Epithelial cell of prostate (primary cell): ENCODE measurements at places on chromosomes 13 and 19.

- no peak for DNase-seq
Observed at GRCh38 chr19:5086725-5087439, 118.0 kb downstream of the KDM4B start.

DNA sequence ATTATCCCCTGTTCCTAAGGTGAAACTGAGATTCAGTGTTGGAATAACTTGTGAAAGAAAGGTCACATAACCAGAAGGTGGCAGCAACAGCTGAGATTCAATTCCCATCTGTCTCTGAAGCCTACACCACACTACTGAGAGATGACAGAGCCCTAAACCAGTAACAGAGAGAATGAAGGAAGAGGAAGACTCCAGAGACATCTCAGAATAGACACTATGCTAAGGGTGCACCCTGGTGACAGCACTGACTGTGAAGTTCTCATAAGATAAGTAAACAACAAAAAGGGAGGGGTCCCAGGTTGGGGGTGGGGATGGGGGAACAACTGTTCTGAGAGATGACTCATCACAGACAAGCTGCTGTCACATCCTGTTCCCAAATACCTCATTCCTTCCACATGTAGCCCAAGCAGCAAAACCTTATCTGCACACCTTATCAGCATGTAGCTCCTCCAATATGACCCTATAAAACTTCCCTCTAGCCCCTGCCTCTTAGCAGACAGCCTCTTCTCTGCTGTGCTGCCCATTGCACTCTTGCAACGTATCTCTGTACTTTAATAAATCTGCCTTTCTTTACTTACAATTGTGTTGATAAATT lies 46.5 kb downstream of the UTP14C start:
- no peak for DNase-seq

DNA sequence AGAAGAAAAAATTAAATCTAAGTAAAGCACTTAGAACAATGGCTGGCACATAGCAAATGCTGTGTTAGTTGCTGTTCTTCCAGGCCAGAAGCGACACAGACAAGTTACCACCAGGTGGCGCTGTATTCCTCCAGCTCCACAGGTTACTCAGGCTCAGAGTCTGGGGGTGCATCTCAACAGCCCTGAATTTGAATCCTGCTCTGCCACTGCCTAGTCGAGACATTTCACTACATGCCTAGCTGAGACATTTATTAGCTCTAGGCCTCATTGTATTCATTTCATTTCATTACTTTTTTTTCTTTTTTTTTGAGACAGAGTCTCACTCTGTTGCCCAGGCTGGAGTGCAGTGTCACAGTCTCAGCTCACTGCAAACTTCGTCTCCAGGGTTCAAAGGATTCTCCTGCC lies 16.4 kb upstream of the CYP2B6 start:
- DNase-seq, result peak; percentile 10

DNA sequence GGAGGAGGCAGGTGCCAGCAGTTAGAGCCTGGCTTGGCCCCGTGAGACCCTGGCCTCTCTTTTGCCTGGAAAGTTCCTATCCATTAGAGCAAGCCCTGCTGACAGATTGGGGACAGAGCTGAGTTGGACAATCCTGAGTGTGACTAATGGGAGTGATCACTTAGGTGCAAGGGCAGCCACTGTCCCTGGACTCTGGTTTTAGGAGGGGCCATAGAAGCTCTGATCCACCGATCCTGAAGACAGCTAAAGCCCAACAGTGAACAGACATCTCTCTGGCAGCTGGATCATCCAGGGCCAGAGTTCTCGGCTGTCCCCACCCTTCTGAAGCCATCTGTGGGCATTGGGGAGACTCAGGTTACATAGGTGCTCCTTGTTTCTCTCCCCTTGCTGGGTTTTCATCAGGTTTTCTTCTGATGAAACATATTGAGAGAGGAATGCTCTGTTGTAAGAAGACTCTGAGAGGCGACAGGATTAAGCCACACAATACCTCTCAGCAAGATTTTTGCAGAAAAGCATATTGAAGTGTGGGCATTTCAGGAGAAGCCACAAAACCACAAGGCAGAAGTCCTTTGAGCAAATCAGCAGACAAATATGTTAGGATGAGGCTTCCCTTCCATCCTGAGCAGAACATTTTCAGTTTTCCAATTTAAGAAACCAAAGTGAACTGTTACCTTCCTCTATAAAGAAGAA lies 288.0 kb upstream of the MAB21L1 start:
- DNase-seq, result no peak

DNA sequence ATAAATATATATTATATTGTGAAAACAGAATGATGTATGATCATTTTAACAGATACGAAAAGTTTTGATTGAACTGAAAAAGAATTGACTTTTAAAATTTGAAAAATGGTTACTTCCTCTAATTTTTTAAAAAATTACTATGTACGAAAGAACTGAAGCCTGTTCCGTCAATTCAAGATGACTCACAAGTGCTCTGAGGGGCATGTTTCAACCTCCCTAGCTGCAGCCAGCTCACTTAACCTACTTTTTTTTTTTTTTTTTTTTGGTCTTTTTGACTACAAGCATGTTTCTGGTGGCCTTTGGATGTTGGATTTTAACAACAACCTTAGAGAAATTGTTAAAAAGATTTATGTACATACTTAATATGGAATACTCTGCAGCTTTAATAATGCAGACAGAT lies 1139.3 kb downstream of the DIAPH3 start:
- no peak for DNase-seq

GRCh38 chr13:59352600-59352999 lies 811.1 kb downstream of the DIAPH3 start:
- DNase-seq, result no peak

DNA sequence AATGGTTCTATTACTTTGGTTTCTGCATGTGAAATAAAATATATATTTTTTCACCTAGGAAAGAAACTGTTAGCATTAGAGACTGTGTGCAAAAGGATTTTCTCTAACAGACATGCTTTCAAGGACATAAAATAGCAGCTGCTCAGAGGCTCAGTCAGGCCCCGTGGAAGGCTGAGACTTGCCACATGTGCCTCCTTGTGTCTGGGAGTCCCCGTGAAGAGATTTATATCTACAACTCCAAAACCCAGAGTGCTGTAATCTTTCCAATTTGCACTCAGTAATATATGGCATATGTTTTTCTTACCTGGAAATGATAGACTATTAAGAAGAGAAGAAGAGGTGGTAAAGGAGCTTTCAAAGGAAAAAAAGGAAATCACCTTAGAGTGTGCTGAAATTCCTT lies 371.6 kb upstream of the OBI1 start:
- DNase-seq, result no peak

DNA sequence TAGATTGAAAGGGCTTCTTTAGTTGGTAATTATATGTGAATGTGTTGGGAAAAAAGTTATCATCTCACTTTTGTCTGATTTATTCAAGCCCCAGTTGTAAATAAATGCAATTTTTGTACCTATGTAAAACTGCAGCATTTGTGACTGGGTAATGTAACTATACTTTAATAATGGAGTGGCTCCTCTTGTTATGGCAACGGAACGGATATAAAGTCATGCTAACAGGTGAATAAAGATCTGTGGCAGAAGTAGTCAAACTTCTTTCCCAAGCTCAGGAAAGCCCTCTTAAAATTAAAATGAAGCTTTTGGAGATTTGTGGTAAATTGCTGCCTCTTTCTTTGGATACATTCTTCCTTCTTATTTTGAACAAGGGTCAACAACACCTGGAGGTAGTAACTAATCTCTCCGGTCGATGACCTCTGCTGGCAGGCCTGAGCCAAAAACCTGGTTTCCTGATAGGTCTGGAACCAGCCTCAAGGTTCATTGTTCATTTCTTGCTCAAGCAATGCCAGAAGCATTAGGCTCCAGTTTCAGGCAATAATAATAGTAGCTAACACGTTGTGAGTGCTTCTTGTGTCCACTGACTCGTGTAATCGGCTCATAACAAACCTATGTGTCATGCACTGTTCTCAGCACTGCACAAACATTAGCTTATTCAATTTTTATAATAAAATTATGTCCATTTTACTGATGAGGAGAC lies 313.4 kb upstream of the DACH1 start:
- peak; percentile 46 for DNase-seq

- no peak for DNase-seq
Observed at GRCh38 chr13:22773465-22773864, 407.3 kb upstream of the SGCG start.

DNA sequence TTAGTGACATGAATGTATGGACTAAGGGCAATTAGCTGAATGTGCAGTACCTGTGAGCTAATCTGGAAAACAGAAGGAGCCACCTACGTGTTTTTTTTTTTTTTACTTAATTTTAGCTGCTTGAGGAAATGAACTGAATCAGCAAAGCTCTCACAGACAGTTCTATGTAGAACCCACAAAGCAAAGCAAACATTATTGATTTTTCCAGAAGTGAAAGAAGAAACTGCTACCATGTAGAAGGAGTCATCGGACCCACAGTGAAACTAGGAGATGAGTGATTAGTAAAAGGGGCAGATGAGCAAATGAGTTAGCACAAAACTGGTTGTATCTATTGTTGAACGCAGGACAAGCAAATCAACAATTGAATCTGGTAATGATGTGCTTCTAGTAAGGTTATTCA lies 94.1 kb upstream of the SLC7A1 start:
- no peak for DNase-seq

GRCh38 chr19:35248310-35249145 lies at the start of gene LSR:
TSS of gene LSR (plus strand) at chr19:35249002. CDS start at chr19:35249023, 21 bp downstream.
- DNase-seq, result peak; percentile 80

GRCh38 chr13:45401314-45401713 lies 16.9 kb downstream of the SLC25A30 start:
- DNase-seq, result no peak

- no peak for DNase-seq
Observed at GRCh38 chr13:22090106-22090505, 419.2 kb downstream of the FGF9 start.

- DNase-seq, result peak; percentile 84
Observed at GRCh38 chr19:56367829-56368711, 25.3 kb downstream of the ZNF582 start.

DNA sequence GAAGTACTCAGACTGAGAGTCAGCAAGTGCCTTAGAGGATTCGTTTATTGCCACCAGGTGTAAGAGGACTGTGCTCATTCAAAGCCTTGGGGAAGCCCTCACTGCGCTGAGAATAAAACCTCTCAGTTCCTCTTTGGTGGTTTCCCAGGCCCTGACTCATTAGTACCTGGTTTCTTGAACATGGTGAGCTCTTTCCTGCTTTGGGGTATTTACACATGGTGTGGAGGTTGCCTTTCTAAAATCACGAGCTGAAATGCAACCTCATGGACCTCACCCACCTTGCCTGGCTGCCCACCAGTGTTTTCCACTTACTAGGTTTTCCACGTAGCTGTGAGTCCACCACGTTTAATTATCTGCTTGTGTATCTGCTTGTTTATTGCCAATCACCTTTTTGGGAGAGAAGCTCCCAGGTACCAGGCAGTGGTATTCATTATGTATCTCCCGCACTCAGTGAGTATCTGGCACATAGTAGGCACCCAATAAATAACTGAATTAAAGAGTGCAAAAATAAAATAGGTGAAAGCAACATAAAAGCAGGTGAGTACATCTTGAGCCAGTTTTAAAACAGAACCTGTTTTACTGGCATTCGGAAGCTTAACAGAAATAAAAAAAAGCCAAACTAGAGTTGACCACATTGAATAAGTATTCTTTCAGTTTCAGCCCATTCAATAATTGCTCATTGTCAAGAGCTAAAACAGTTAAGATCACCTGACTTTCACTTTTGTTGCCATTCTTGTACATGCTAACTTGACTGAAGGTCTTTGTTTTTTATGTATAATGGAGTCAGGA lies 533.0 kb downstream of the MYO16 start:
- peak; percentile 91 for DNase-seq

DNA sequence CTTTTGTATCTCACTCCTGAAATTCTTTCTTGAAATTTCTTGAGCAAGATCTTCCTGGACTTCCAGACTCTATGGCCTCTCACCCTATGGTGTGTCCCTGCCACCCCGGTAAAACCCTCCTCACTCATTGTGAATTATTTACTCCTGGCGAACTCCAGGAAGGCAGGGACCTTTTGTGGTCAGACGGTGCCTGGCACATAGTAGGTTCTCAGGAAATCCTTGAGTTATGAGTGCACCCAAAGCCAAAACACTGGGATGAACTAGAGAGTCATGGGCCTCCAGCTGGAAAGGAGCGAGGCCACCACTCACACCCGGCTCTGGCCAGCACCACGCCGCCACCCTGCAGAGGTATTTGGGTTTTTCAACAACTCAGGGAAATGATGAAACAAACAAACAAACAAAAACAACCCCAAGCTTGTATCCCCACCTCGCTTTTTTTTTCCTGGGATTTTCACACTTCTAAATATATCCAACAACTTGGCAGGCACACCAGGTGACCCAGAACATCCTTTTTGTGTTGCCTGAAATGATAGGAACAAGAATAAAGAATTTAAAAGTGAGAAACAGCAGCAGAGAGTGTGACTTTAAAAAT lies 11.2 kb downstream of the HPN start:
- DNase-seq, result no peak

DNA sequence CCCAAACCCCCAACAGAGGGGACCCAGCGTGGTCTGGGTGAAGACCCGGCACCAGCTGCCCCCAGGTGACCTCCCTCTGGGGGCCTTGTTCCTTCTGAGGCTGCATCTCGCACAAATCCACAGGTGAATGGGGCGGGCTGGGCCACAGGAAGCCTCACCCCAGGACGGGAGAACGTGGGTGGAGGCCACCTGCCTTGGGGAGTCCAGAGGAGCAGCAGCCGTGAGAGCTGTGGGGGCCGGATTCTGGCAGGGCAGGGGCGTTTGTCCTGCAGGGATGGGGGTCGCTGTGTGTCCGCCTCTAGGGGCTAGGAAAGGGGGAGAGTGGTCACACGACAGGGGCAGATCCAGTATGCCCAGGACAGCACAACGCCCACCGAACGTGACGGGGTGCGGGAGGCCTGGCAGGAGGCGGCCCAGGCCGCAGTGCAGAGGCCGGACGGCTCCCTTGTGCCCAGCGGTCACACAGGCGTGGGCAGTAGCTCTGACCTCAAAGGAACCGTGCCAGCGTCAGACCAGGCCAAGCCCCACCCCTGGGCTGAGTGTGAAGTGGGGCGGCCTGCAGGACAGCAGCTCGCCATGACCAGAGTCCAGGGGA lies 6.7 kb downstream of the POLR2E start:
- DNase-seq, result no peak
